Globus pallidus (tissue), 1 donor: ENCODE measurements at places on chromosomes 7 and 10.

- no peak for DNase-seq
These were observed 122.7 kb upstream of the PDSS1 start for GRCh38 chr10:26574783-26575182.

DNA sequence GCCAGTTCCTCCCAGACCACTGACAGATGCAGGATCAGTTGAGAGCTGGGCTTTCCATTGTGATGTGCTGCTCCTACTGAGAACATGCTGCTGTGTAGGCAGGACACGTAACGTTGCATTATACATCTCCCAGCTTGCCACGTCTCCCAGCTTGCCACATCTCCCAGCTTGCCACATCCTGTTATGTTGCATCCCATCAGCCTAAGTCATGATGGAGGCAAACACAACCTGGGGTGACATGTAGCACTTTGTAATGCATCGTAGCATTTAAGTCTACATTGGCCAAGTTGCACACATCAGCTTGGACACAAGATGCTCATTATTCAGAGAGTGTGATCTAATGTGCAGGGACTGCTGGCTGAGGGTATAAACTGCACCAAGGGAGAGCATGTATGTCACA is 73.3 kb upstream of the CHCHD3 start:
- no peak for DNase-seq

GRCh38 chr7:111727905-111728634 is 165.8 kb upstream of the IMMP2L start:
- DNase-seq, result no peak

DNA sequence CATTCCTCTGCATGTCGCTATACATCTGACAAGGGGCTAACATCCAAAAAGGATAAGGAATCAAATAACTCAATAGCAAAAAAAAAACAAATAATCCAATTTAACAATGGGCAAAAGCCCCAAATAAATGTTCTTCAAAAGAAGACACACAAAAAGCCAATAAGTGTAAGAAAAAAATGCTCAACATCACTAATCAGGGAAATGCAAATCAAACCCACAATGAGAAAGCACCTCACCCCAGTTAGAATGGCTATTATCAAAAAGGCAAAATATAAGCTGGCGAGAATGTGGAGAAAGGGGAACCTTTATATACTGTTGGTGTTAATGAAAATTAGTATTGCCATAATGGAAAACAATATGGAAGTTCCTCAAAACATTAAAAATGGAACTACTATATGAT is 14.3 kb downstream of the ARHGAP12 start:
- DNase-seq, result no peak

DNA sequence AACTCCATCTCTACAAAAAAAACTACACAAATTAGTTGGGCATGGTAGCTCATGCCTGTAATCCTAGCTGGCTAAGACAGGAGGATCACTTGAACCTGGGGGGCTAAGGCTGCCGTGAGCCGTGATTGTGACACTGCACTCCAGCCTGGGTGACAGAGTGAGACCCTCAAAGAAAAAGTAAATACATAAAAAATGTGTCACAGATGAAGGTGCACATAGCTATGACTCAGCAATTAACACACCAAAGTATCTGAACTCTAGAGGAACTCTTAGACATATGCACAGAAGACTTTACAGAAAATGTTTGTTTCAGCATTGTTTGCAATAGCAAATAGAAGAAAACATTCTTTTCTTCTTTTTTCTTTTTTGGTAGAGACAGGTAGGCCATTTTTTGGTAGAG is 8.3 kb downstream of the C10orf62 start:
- no peak for DNase-seq

DNA sequence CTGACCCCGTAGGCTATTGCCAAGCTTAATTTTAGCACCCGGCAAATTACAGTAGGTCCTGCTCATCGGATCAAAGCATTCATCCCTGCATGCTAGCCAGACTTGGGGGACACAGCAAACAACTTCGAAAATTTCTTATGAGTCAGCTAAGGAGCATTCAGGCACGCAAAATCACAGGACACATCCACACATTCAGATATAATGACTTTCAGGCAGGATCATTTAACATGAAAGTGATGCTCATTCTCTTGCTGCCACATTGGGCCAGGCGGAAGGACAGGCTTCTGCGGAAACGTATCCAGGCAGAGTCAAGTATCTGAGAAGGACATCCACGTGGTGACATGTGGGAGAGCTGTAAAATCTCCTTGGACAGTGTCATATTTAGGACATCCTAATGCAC is 474.0 kb upstream of the NRP1 start:
- DNase-seq, result no peak

GRCh38 chr10:73969224-73969841 is 28.6 kb upstream of the VCL start:
- no peak for DNase-seq

DNA sequence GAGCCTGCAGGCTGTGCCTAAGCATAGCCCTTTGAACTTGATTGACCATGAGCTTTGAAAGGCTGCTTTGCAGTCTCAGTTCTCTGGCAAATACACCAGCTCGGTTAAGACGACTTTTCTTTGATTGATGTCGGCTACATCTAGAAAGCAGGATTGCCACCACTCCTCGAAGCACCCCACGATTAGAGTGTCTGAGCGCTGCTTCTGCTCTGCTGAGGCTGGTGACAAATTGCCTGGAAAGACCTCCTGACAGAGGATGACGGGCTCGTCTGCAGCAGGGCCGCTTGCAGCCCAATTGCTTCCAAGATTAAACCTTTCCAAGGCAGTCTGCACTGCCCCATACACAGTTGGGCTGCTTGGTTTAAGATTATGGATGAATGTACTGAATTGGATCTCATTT is 182.0 kb downstream of the CUX1 start:
- no peak for DNase-seq

- DNase-seq, result no peak
These were observed 26.3 kb upstream of the COMTD1 start for GRCh38 chr10:75261813-75262705.

DNA sequence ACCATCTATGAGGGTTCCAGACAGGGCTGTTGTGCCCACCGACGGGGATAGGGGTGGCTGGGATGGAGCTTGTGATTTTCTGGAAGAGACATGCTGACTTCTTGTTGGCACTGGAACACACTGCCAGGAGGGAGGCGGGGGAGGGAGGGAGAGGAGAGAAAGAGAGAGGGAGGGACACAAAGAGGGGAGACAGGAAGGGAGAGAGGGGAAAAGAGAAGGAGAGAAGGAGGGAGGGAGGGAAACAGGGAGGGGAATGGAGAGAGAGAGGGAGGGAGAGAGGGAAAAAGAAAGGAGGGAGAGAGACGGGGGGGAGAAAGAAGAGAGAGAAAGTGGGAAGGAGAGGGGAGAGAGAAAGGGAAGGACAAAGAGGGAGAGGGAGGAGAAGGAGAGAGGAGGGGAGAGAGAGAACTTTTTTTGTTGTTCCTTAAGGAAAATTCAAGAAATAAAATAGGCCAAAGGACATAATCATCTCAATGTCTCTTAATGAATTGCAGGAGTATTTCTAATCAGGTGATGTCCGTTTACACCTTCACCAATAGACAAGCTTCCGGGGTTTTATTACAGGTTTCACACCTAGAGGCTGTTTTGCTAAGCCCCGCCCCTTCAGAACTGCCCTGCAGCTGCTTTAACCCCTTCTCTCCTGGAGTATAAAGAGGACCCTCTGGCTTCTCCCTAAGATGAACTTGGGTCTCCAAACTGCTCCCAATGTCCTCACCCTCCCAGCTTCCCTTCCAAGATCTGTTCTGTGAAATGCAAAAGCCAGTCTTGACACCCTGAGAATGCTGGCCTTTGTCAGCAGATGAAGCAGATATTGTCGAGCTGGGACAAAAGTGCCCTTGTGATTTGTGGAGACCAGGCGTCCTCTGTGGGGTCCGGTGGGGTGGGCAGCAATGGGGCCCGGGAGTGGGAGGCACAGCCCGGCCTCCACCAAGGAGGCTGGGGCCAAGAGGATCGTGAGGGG is 82.0 kb upstream of the GTF2IRD1 start:
- DNase-seq, result peak; percentile 94

- no peak for DNase-seq
These were observed 49.6 kb upstream of the CAV2 start for GRCh38 chr7:116449950-116450349.

DNA sequence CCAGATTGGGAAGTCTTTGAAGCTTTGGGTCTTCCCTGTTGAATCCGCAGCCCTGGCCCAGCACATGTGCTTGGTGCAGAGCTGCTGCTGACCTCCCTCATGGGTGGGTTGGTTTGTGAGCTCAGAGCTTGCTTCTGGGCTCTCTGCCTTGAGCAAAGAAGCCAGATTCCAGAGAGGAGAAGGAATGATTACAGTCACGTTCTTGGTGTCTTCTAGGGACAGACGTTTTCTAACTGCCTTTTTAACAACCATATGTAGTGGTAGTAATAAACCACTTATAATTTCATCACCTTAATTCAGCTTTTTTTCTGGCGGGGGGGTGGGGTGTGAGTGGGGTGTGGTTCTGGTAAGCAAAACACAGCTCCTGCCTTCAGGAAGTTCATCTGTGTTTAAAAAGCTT is 39.5 kb downstream of the LRMDA start:
- no peak for DNase-seq

- no peak for DNase-seq
These were observed 7.1 kb upstream of the KLF6 start for GRCh38 chr10:3791974-3792633.

DNA sequence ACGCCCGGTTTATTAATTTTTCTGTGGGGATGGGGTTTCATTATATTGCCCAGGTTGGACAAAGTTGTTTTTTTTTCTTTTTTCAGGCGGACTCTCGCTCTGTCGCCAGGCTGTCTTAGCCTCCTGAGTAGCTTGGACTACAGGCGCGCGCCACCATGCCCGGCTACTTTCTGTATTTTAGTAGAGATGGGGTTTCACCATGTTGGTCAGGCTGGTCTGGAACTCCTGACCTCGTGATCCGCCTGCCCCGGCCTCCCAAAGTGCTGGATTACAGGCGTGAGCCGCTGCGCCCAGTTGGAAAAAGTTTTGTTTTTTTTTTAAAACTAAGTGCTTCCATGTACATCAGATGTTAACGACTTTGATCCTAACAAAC is 542 bp upstream of the ZNF394 start:
- DNase-seq, result no peak

- DNase-seq, result no peak
These were observed 182.4 kb upstream of the FRMD4A start for GRCh38 chr10:14513123-14513522.

- no peak for DNase-seq
These were observed 1255.7 kb upstream of the LRRTM3 start for GRCh38 chr10:65670087-65670486.

DNA sequence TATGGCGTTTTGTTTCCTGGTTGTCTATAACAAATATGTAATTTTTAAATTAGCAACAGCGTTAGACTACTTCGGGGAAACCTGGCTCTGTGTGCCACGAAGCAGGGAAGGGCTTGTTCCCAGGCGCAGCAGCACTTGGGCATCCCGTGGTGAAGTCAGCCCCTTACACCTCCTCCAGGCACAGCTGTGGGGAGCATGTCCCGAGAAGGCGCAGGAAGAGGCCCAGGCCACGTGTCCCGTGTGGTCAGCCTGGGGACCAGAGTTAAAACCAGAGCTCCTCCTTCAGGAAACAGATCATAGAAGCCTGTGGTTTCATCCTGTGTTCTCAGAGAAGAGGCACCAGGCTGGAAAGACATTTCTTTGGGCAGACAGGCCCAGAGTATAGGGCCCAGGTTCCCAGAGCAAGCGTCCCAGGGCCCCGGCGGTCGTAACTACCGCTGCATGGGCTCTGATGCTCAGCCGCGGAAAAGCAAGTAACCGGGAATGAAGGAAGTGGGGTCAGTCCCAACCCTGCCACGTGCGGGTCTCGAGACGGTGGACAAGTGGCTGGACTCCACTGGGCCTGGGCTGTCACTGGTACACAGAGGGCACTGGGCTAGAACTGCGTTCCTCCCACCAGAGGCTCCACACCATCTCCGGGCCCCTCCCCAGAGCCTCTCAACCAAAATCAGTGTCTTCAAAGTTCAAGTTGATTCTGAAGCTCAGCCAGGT is 7.1 kb downstream of the NUDT1 start:
- DNase-seq, result peak; percentile 50

- DNase-seq, result peak; percentile 38
These were observed 180.2 kb upstream of the FZD8 start for GRCh38 chr10:35822316-35822715.

DNA sequence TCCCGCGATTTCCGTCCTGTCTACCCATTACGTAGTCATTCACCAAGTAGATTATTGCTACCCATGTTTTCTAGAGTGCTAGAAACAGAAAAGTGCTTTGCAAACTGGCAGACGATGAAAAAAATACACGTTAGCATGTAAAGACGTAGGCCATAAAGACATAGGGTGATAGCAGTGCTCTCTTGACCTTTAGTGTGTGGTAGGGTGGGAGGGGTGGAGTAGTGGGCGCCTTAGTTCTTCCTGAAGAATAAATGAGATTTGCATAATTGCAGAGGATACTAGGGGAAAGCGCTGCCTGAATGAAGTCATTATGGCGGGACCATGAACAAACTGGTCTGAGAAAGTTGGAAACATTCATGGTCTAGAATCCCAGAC is 948 bp downstream of the ZNF485 start:
- no peak for DNase-seq

- DNase-seq, result no peak
These were observed at the start of gene CCDC3 for GRCh38 chr10:13001041-13001886. Gene CCDC3, minus strand, starts transcription at chr10:13001713. Its CDS starts 143 bp downstream, at chr10:13001570.

DNA sequence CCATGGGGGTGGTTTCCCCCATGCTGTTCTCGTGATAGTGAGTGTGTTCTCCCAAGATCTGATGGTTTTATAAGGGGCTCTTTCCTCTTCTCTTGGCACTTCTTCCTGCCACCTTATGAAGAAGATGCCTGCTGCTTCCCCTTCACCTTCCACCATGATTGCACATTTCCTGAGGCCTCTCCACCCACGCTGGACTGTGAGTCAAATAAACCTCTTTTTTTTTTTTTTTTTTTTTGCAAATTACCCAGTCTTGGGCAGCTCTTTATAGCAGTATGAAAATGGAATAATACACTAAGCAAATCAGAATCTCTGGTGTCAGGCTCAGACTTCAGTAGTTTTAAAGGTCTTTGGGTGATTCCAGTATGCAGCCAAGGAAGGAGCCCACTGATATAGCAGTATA is 28.2 kb downstream of the TAS2R41 start:
- no peak for DNase-seq

- no peak for DNase-seq
These were observed 645 bp downstream of the SLC26A4 start for GRCh38 chr7:107661081-107661864.

DNA sequence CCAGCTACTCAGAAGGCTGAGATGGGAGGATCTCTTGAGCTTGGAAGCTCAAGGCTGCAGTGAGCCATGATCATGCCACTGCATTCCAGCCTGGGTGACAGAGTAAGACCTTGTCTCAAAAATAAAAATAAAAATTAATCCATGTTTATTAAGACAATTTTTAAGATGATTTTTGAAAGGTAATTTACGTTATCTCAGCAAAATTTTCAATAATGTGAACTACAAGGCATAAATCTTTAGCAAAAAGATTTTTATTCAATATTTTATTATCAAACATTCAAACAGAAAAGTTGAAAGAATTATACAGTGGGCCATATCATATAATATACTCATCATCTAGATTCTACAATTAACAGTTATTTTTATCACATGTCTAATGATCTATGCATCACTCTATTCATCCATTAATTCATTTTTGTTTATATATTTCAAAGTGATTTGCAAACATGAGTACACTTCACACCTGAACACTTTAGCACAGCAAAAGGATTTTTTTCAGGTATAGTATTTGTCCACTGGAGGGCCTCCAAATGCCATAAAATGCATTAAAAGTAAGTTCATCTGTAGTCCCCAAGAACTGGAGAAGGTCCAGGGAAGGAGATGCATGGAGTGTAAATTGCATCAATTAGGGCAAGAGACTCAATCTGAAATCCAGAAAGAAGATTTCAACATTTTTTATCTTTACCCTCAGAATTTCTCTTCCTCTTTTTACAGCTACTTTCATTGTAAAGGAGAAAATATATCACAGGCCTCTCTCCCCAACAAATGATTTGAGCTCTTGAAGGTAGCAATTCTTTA is 38.6 kb upstream of the RSBN1L start:
- DNase-seq, result peak; percentile 35
